ENCODE measurements at places on chromosomes 4 and X.

- peak; percentile 37 for DNase-seq
These were observed 13.2 kb downstream of the SCLT1 start for GRCh38 chr4:129080129-129080528.

- no peak for DNase-seq
These were observed 27.8 kb downstream of the RP2 start for GRCh38 chrX:46864606-46865005.

- DNase-seq = no peak
These were observed 737.1 kb downstream of the FAT4 start for GRCh38 chr4:126051689-126052424.

DNA sequence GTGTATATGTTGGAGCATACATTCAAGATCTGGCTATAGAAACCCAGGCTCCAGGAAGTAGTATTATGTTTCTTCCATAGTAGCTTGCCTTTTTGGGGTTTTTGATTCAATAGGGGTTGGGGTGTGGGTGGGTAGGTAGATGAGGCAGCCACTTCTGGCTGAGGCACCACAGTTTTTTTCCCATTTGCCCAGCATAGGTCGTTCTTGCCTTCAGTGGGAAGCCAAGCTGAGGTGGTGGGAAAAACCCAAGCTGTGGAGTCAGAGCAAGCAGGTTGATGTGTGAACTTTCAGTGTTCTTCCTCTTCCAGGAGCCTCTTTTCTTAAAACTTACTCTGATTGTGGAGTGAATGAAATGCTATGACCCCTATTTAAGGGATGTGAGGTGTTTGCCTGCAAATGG lies 67.0 kb upstream of the RPS6KA3 start:
- no peak for DNase-seq

- DNase-seq = no peak
These were observed 199.8 kb upstream of the CNKSR2 start for GRCh38 chrX:21174439-21174838.

DNA sequence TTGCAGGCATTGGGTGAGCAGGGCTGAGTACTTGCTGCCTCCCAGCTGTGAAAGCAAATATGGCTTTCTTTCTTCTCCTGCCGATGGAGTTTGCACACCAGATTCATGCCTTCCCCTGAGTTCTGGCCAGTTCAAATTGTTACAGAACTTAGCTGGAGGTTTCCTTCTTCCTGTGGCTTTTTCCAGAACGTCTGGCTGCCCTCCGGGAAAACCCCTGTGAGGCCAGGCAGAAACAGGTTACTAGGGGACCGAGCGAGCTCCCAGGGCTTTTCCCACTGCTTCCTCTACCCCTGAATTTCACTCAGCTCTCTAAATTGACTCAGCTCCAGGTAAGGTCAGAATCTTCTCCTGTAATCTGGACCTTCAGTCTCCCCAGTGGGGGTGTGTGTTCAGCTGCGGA lies 482.4 kb downstream of the C4orf33 start:
- DNase-seq = no peak

DNA sequence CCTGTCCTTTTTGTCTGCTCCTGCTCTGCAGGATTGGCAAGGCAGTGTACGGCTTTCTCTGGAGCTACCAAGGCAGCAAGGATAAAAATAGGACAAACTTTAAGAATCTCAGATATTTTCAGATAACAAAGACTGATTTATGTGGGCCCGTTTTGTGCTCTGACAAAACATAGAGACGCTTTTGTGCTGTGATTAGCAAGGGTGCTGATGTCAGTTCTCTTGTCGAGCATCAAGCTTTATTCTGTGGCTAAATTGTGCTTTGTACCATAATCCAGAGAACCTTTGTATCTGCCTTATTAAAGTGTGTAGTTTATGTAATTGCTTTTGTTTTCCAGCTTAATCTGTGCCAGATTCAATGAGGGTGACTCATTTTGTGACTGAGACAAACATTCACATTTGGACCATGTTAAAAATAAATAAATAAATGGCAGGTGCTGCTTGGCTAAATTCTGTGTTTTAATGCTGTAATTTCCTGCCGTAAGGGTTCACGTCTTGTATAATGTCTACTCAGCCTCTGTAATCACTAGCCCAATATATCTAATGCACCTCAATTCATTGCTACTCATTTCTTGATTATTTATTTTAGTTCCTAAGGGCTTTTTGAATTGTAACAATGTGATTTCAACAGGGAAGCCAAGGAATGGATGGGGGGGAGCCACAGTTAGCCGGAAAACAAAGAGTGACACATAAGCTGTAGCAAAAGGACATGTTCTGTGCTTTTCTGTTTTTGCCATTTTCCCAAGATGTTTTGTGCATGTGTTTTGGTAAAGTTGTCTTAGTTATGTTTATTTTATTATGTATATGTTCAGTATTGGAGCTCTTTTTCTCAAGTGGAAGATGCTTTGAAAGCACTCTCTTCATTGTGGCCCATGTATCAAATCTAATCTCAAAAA lies 75.1 kb downstream of the GAB1 start:
- DNase-seq = no peak

DNA sequence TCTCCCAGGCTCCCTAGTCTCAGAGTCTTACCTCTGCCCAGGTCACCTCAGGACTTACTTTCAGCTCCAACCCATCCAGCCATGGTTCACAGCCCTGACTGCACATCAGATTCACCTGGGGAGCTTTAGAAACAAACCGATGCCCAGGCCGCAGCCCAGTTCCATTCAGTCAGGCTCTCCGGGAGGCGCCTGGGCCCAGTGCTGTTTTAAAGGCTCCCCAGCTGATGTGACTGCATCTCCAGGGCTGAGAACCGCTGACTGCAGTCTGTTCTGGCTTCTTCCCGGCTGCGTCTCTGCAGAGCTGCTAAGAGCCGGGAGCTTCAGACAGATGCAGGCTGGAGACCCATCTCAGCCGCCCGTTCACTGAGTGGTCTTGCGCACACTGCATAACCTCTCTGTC lies 44.4 kb upstream of the LGI2 start:
- DNase-seq = no peak

GRCh38 chrX:77293331-77293995 lies 153.7 kb upstream of the FGF16 start:
- no peak for DNase-seq

- DNase-seq = no peak
These were observed 18.3 kb downstream of the G3BP2 start for GRCh38 chr4:75654905-75655304.

DNA sequence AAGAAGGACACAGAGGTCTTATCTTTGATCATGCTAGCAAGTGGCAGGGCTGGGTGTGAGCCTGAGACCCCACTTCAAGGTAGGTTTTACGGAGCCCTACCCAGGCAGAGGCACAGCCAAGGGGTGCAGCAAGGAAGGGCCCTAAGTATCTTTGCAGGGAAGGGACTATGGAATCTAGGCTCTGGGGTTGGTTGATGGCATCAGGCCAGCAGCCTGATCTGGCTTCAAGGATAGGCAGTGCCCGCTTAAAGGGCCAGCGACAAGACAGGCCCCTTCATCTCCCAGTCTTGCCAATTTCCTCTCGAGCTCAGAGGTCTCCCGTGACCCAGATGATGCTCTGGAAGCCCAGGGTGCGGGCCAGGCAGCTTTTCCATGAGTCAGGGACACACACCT lies 5.8 kb downstream of the ABLIM2 start:
- DNase-seq = no peak

GRCh38 chr4:82104578-82104977 lies 269.2 kb downstream of the HNRNPD start:
- no peak for DNase-seq

Data from inflammatory macrophage treated with lipopolysaccharide for 4 hours (primary cell).